ENCODE measurements at places on chromosomes 6 and 20.

- no peak for DNase-seq
Observed at GRCh38 chr6:158188591-158188990, 20.4 kb downstream of the GTF2H5 start.

GRCh38 chr6:14817074-14817473 lies 428.8 kb upstream of the JARID2 start:
- no peak for DNase-seq

DNA sequence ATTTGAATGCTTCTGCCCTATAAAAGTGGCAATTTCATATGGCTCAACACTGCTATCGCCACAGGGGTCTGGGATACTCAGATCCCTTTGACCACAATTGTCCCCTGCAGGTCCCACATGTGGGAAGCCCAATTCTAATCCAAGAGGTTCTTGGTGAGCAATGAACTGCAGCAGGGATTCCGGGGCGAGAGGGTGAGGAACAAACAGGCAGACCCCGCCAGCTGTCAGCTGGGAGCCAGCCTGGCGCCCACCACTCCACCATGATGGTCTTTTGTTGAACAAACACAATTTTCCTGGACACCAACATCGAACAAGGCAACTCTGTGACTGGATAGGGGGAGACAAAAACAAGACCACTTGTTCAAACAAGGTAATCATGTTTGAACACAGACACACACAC lies 80.5 kb downstream of the TMEM242 start:
- no peak for DNase-seq

DNA sequence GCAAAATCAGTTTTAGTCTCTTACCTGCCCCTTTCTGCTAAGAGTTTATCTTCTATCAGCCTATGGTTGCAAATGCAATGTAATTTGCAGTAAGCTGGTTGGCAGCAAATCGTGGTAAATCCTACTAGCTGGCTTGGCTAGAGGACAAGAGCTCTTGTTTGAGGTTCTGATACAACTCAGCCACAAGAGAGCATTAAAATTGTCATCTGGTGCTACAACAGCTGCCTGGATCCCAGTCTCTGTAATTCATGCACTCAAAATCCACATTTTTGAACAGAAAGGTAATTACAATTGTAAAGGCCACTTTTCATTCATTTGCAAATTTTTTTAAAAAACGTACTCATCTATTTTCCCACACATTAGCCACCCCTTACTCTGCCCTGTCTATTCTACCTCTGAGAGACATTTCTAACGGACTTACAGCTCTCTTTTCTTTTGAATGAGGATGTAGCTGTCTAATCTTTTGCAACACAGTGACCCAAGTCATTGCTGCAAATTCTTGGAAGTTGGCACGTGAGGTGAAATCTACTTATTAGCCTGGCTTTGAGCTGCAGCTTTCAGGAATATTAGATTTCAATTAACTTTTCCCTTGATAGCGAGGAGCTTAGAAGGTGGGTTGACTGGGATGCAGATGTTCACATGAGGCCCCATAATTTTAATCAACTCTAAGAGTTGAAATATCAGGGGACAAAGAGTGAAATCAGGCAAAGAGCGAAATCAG lies 54.0 kb upstream of the FAM184A start:
- DNase-seq, result no peak

- DNase-seq, result no peak
Observed at GRCh38 chr6:142485256-142485655, 183.4 kb downstream of the ADGRG6 start.

DNA sequence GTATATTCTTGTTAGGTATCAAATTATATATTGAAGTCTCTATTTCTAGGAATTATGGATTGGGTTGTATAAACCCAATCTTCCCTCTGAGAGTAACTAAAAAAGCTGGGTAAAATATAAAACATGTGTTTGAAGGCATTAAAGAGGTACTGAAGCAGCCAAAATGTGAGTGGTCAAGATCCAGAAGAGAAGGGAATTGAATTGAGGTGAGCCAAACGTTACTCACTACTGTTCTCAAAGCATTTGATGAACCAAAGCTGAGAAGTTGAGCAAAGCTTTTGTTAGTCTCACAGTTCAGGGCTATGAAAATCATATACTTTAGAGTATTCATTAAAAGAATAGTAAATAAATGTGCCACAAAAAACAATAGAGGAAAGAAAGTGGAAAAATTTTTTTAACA lies 365.8 kb downstream of the BCKDHB start:
- no peak for DNase-seq

DNA sequence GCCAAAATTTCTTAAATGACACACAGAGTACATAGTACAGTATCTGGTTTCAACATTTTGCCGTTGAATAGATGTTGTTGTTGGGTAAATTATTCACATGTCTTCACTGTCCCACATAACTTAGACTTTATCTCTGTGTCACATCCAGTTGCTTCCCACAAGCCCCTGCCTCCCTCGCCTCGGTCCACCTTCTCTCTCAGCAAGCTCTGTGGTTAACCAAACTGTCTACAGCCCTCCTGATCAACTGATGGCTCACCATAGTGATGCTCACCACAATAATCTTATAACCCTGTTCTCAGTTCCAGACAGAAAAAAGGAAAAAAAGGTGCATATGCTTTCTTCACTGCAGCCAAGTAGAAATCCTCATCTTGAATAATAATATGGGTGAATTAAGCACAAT lies 23.0 kb downstream of the IL17F start:
- no peak for DNase-seq

DNA sequence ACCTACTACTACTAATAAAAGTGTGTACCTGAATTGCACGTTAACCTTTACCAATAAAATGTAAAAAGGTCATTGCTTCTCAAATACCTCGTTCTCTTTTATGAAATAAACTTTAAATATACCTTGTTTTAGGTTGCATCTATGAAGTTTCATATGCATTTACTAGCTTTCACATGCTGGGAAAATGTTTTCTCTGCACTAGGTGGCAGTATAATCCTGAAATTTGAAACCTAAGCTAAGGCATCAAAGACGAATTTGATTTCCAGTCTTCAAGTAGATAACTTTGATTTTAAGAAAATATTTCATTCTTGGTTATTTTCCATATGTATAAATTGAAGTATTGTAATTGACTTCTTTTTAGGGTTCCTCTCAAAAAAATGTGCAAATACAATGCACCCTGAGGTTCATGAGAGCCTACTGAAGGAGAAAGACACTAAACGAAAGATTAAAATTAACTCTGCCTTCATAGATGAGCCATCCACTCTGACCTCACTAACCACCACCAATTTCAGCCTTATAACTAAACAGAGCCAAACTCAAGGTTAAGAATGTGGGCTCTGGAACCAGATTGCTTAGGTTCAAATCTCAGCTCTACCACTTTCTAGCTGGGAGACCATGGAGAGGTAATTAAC lies 7.3 kb upstream of the COL9A1 start:
- DNase-seq, result no peak

GRCh38 chr6:39681674-39682121 lies 43.5 kb downstream of the KIF6 start:
- no peak for DNase-seq

GRCh38 chr6:151007076-151007475 lies 141.6 kb downstream of the MTHFD1L start:
- DNase-seq, result no peak

GRCh38 chr6:142417331-142417750 lies 115.5 kb downstream of the ADGRG6 start:
- no peak for DNase-seq
